ENCODE measurements at places on chromosomes 12 and 14.

GRCh38 chr12:100720016-100720654, 74.4 kb upstream of the ANO4 start:
- DNase-seq = no peak

DNA sequence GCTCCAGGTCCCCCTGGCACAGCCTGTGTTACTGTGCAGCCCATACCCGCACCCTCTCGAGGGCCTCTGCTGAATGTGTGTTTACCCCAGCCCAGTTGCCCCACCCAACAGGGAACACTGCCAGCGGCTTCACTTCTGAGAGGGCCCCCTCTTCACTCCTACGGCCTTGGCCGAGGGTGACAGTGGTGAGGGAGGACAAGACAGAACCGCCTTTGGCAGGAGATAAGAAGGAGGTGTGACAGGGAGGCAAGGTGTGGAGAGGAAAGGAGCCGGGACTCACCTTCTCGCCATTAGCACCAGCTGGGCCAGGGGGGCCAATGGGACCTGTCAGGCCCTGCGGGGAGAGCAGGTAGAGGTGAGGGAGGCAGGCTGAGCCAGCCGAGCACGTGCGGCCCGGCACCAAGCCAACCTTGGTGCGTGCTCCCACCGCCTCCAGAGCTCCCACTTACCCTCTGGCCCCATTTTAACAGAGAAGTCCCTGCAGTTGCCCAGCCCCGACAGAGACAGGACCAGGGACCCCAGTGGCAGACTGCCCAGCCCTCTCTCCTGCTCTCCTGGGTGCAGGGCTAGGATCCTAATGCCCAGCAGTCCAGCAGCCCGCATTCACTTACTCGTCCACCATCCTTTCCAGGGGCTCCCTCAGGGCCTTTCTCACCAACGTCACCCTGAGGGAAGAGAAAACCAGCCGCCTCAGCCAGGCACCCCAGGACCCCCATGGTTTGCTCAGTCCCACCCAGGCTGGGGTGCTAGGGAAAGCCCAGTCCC, 18.3 kb downstream of the TMEM106C start:
- no peak for DNase-seq

- no peak for DNase-seq
Observed at GRCh38 chr12:74426091-74426490, 111.5 kb upstream of the ATXN7L3B start.

- DNase-seq = no peak
Observed at GRCh38 chr12:56216461-56216860, 5.3 kb downstream of the RNF41 start.

- no peak for DNase-seq
Observed at GRCh38 chr12:114944736-114945135, 260.8 kb upstream of the TBX3 start.

- no peak for DNase-seq
Observed at GRCh38 chr14:81802341-81802740, 268.7 kb upstream of the SEL1L start.

GRCh38 chr12:48001505-48002413, 2.5 kb downstream of the COL2A1 start:
- DNase-seq = no peak

- no peak for DNase-seq
Observed at GRCh38 chr12:70251226-70251625, 8.0 kb downstream of the CNOT2 start.

DNA sequence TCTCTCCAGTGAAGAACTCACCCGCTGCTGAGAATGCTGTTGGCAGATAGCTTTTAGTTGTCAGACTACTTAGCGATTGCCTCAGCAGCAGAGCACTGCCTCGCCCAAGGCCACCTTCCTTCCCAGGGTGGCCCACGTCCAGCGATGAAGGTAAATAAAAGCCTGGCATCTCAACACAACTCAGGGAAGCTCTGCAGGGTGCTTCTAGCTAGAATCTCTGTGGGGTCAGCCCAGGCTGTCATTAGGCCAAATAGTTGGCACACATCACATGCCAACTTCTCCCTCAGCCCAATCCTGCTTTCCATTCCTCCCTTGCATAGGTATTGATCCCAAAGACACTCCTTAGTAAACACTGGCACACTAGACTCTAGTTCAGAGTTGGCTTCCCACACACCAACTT, 368.1 kb upstream of the TMTC1 start:
- no peak for DNase-seq

All from activated CD4-positive, alpha-beta T cell treated with anti-CD3 and anti-CD28 coated beads, Interleukin-2, amount 50 U/mL, for 4 hours (primary cell).